Hematopoietic multipotent progenitor cell treated with erythropoietin and hydrocortisone succinate and interleukin-3 and kit ligand, for 8 days (in vitro differentiated cells): ENCODE measurements at places on chromosomes 6 and 20.

GRCh38 chr20:23203951-23204730 is 118.0 kb upstream of the CD93 start:
- no peak for DNase-seq

GRCh38 chr20:63711085-63711645 is 3.3 kb downstream of the ZGPAT start:
- DNase-seq, result no peak

- no peak for DNase-seq
Observed at GRCh38 chr20:35292504-35293285, 470 bp upstream of the FAM83C start.

DNA sequence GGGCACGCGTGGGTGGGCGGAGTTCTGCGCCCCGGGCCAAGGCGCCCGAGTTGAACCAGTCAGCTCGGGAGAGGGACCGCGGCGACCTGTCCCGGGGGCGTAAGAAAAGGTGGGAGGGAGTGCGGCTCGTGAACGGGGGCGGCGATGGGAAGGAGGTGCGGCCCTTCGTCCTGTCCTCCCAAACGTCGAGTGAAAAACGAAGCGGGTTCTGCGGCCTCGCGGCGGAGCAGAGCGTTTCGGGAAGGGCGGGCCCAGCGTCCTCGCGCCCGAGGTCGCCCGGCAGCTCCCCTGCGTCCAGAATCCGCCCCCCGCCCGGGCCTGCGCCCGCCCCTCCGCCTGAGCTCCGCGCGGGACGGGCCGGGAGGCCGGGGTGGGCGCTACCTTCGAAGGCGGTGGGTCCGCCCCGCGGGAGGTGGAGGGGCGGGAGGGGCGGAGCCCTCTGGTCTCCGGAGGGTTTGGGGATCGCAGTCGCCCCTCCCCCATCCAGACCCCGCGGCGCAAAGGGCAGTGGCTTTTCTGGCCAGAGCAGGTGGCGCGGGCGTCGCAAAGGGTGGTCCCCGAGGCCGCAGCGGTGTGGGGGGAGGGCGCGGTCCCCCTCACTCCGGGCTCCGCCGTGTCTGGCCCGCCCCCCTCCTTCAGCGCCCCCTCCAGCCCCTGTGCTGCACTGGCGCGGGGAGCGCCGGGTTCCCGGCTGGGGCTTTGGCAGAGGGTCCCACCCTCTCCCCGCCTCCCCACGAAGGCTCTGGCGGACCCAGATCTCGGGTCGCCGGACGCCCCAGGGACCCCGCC is 838 bp downstream of the STMN3 start:
- no peak for DNase-seq

DNA sequence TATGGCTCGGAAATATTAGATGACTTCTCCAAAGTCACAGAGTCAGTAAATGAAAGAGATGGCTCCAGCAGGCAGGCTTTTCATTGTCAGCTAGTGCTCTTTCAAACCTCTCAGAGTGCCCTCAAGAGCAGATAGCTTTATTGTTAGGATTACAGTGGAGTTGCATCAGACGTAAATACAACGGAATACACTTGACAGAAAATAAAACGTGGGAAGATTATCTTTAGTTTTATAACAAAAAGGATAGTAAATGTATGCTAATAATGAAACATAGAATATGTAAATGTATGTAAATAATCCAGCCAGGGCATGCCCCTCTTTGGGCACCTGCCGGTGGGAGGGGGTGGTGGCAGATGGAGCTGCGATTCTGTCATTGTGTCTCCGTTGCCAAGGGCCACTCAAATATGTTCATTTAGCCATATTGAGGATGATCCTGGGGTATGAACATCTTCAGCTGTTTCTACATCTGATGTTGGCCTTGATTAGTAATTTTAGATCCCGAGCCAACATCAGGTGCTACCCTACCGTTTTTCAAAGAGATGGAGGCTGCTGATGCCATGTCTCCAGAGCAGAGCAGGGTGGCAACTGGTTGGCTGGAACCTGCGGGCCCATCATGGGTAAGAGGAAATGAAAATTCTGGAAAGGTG is 358.3 kb upstream of the SULF2 start:
- no peak for DNase-seq
